ENCODE measurements at places on chromosomes 5 and 9. TPM values are rescaled to one million over a fixed set of nuclear protein-coding genes. Genes with fewer than 3 reads are reported as not detected.

DNA sequence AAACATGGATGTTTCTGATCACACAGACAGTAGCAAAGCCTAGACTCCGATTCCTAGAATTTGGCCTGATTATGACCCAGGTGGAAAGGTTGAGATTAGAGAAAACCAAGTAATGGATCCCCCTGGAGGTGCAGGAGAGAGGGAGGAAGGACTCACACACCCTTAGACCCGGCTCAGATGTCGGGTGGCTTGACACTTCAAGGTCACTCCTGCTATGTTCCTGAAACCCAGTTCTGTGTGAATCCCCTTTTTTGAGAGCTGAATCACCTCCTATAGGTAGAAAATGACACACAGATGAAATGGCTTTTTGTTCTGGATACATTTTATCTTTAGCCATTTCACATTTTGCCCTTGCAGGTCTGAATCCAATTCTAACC, 192.8 kb downstream of the ARRDC3 start:
- DNase-seq: no peak

DNA sequence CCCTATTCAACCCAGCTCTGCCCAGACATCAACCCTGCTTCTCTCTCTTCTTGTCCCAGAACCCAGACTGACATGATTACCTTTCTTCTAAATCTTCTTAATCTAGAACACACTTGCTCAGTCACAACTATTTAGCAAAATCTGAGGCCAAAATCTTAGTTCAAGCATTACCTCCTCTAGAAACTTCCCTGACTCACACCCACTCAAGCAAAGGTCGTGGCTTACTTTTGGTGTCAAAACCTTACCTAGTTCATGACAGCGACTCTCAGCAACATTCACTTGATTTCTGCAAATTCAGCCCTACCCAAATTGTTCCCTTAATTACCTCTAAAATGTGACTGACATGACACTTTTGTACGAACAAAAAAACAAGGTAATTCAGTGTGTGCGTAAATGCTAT, 130.2 kb downstream of the TLE1 start:
- no peak for DNase-seq

DNA sequence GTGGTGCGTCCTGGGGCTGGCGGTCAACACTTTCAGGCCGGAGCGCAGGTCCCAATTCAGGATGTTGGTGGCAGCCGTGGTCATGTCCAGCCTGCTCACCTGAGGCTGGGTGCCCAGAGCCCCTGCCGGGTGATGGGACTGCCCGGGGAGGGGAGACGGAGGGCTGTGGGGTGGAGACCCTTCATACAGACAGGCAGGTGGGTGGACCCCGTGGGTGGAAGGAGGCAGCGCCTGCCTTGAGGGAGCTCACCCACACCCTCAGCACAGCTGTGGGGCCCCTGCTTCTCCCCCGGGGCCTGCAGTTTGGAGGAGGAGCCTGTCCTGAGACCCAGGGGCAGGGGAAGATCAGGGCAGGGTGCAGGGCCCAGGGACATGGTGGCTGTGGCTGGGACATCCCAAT, 6.9 kb upstream of the PTGDS start:
- DNase-seq: no peak

GRCh38 chr5:179405426-179406030, 60.3 kb upstream of the ADAMTS2 start:
- no peak for DNase-seq

GRCh38 chr5:135745897-135746500, 88.5 kb upstream of the SLC25A48 start:
- DNase-seq: no peak

GRCh38 chr5:6488021-6488420, 39.4 kb downstream of the UBE2QL1 start:
- no peak for DNase-seq

- DNase-seq: no peak
Observed at GRCh38 chr5:130720355-130720754, 444.7 kb downstream of the HINT1 start.

DNA sequence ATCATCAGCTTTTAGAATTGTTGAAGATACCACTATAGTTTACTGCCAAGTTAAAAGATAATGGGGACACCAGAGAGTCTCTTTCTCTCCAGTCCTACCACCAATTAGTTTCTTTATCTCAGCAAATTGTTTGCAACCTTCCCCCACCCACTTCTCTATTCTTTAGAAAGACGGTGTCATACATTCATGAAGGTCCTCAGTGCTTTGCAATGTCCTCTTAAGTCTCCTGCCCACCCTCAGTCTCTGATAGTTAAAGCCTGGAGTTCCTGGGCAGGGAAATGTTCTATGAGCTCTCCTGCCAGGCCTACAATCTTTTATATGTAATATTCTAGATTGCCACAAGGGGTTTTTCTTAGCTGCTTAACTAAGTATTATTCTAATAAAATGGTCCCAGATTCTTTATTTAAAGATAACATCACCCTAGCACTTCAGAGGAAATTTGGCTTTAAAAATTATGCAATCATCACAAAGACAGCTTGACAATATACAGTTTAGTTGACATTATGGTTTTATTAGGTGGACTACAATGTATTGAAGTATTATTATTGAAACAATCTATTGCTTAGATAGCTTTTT, 509.2 kb downstream of the CSNK1G3 start:
- no peak for DNase-seq

GRCh38 chr9:94952565-94953373, 226.3 kb downstream of the AOPEP start:
- no peak for DNase-seq

GRCh38 chr5:73296772-73297171, 123.8 kb downstream of the TMEM174 start:
- DNase-seq: no peak

GRCh38 chr5:89418407-89419085, 535.6 kb upstream of the MEF2C start:
- DNase-seq: no peak

DNA sequence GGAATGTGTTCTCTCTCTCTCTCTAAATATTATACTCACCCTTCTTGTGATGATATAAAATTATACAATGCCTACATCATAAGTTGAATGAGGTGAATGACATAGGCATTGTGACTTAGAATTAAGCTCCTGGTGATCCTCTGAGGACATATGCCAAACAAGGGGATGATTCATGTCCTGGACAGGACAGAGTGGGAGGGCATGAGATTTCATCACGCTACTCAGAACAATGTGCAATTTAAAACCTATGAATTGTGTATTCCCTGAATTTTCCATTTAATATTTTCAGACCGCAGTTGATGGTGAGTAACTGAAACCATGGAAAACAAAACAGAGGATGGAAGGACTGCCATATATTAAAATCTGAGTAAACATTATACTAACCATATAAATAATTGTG, 782.2 kb upstream of the NUDT12 start:
- DNase-seq: no peak

- no peak for DNase-seq
Observed at GRCh38 chr9:121088576-121088975, 13.8 kb downstream of the CNTRL start.

- no peak for DNase-seq
Observed at GRCh38 chr5:16013334-16014065, 166.1 kb downstream of the MARCHF11 start.

DNA sequence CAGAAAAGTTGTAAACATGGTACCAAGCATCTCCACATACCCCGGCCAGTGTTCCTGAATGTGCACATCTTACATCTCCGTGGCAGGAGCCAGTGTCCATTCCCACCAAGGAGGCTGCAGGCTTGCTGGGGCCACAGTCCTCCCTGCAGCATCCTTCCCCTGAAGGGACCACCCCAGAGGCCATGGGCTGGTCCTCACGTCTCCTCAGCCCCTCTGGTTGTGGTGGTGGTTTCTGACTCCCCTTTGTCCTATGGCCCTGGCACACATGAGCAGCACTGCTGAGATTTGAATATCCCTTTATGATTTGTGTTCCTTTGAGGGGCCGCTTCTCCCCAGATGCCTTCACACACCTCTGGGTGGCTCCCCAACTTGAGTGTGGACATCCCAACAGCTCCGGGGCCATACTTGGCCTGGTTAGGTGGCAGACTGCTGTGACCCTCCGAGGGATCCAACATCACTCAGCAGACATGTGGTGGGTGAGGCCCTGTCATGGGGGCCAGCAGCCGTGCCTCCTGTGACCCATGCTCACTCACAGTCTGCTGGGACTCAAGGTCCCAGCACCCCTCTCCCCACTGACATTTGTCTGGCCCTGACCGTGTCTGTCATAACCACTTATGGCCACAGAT, 14.3 kb downstream of the PHF2 start:
- DNase-seq: no peak

GRCh38 chr5:124457901-124458300, 288.5 kb downstream of the ZNF608 start:
- DNase-seq: no peak

DNA sequence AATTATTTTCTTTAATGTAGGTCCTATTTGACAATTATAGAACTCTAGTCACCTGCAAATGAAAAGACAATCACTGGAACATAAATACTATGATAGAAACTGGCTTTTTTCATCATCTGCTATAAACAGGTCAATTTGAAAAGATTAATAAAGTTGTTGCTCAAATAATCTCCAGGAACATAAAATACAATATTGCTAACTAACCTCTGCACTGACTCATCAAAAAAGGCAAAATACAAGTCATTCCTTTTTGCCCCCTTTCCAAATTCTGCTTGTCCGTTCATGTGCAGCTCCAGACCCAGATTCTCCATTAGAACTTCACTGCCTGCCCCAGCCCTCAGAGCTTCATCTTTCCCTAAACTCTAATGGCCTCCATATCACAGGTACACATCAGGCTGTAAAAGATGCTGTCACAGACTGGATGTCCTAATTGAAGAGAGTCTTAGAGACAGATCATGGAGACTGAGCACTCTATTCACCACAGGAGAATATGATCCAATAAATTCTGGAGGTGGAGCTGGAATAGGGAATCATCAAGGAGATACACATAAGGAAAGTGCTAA, 1.6 kb downstream of the DCTN4 start:
- DNase-seq: no peak

- DNase-seq: no peak
Observed at GRCh38 chr9:14340219-14340873, 26.4 kb upstream of the NFIB start.

The SLC46A2 gene
- total RNA-seq: 1.8 TPM

The ADAMTSL1 gene
- total RNA-seq: 24.3 TPM

The UBTD2 gene
- total RNA-seq: 31.0 TPM

The LMX1B gene
- not detected for total RNA-seq

The IFNA2 gene
- total RNA-seq: not detected

The SPRY4 gene
- total RNA-seq: 18.4 TPM
